M059J (cell line): ENCODE measurements at places on chromosomes 12 and 14. TPM values are rescaled to one million over a fixed set of nuclear protein-coding genes. Genes with fewer than 3 reads are reported as not detected.

Gene NELL2
- total RNA-seq, result 0.25 TPM in 1 of 2 replicates, not detected in the other

- DNase-seq, result peak; percentile 38
Measured at GRCh38 chr12:52952076-52952801, 3.3 kb downstream of the KRT18 start.

Gene KRT73
- not detected in 2 replicates for total RNA-seq

Gene DGLUCY
- 15.7 and 19.9 TPM in 2 replicates for total RNA-seq

Gene GRIP1
- 0.12 and 2.9 TPM in 2 replicates for total RNA-seq

DNA sequence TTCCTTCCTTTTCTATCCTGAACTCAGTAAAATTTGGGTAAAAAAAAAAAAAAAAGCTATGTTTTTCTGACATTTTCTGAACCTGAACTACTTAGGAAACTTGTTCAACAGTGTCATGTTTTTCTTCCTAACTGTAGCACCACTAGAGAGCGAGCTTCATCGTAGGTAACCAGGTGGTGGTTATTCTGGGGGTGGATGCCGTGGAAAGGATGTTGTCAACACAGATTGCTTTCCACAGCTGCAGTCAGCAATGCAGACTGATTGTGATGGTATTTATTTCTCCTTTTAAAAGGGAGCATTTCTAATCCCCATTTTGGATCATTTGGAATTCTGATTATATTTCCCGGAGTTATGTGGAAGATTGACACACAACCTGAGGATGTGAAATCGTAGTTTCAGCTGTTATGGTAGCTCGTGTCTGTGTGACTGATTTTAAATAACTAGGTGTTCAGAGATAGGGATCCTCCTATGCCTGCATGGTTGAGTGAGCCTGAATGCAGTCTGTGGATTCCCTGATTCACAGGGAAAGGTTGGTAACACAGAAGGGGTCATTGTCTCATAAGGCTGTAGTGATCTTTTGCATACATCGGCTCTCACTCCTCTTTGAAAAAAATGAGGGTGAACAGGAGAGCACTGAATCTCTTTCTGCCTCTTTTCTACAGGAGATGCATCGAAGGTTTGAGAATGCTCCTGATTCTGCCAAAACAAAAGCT, 113.2 kb downstream of the ERC1 start:
- no peak for DNase-seq

- DNase-seq, result no peak
Measured at GRCh38 chr12:22916815-22917214, 291.8 kb downstream of the ETNK1 start.

- peak; percentile 72 for DNase-seq
Measured at GRCh38 chr12:108605000-108605689, 7.3 kb upstream of the TMEM119 start.

DNA sequence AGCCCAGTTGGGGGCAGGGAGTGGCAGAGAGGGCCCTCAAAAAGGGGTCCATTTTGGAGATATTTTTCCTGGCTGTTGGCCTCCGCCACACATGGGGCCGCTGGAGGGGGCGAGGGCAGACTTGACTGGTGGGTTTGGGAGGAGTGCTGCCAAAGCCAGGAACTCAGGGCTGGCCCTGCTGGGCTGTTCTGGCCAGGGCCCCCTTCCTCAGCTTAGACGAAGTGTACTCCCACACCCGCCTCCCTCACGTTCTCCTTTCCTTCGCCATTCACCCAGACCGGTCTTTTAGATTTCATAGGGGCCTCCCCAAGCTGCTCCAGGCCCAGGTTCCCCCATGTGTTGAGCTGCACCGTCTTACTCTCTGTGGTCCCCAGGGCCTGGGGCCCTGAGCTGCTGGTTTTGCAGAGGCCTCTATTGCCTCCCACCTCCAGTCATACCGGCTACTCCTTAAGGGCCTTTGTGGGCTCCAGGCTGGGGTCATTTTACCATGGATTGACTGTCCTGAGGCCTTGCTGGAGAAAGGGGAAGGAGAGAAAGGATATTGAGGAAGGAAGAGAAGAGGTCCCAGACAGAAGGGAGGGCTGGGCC, 1.3 kb downstream of the KRT7 start:
- DNase-seq, result no peak

DNA sequence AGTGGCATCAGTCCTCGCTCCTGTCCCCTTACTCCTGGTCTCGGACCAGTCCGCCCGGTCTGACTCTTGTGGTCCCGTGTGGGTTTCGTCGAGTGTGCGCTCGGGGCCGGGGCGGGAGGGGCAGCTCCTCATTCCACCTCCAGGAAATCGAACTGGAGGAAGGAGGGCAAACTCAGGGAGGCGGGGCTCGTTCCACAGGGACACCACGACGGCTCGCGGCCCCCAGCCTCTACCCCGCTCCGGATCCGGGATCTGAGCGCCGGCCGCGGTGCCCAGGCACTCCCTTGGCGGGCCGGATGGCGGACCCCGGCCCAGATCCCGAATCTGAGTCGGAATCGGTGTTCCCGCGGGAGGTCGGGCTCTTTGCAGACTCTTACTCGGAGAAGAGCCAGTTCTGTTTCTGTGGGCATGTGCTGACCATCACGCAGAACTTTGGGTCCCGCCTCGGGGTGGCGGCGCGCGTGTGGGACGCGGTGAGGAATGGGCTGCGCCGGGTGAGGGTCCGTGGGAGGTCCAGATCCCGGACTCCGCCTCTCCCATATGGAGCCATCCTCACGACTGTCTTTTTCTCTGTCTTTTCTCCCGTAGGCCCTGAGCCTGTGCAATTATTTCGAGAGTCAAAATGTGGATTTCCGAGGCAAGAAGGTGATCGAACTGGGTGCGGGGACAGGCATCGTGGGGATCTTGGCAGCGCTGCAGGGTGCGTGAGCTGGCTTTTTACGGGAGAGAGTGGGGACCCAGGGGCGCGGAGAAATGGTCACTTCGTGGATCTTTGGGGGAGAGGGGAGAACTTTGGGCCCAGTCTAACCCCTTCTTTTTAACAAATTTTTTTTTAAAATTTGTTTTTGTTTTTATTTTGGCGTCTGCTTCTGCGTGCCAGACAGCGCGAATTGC, at the start of gene EEF1AKMT3:
Gene EEF1AKMT3, plus strand, starts transcription at position 186 of the 894 bp plus-strand sequence. Its CDS starts 111 bp downstream, at position 297.
- peak; percentile 64 for DNase-seq

Gene DUSP16
- total RNA-seq, result 11.1 and 13.3 TPM in 2 replicates
